Activated T-helper 9 cell treated with anti-CD3 and anti-CD28 coated beads, Interleukin-2, amount 50 U/mL, for 16 hours (primary cell): ENCODE measurements at places on chromosomes 12 and 14.

DNA sequence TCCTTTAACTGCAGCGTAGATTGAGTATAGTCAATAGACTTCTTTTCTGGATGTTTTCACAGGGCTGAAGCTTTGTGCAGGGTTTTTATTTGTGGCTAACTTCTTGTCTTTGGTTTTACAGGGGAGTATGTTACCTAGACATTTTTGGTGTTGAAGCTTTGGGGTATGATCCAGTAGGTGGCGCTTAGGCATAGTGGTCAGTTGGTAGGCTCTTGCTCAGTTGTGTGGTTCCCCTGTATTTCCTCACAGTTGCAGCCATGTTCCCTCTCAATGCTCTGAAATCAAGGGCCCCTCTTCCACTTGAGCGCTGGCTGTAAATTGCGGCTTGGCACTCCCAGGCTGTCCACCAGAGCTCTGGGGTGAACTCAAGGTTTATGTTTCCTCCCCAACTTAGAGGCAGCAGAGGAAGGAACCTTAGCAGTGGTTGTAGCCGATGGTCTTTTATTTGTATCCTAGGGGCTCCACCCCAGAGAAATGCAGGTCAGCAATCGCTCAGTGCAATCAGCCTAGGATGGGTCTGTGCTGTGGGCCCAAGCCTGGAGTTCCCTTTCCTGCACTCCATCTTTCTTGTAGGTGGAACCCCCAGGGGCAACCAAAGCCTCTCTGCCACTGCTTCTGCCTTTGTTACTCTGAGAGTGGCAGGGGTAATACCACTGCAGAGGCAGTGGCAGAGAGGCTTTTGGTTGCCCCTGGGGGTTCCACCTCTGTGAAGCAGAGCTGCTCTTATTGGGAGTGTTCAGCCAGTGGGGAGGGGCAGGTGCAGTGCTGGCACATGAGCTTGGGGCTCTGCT lies 55.1 kb downstream of the CMAS start:
- DNase-seq: peak; percentile 9

- no peak for DNase-seq
These were observed 178.1 kb upstream of the DDHD1 start for GRCh38 chr14:53331247-53331646.

DNA sequence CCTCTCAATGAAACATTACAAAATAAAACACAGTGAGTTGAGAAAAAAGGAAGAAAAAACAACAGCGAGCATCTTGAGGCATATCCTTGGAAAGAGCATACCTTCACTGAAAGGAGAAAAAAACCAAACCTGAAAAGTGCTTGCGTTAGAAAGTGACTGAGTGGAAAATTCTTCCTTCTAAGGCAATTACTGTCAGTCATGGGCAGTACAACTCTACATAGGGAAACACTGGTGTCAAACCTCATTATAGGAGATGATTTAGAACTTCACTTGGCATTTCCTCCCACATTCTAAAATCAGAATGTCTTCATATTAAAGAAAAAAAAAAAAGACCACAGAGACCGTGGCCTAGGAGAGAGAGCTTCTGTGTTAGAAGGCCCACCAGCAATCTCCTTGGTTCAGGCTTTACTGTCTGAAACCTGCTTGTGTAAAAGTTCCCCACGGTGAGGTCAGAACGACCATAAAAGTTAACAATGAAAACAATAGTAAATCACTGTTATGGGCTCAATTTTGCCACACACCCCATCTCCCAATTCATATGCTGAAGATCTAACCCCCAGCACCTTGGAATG lies 91.1 kb upstream of the CRY1 start:
- DNase-seq: no peak

DNA sequence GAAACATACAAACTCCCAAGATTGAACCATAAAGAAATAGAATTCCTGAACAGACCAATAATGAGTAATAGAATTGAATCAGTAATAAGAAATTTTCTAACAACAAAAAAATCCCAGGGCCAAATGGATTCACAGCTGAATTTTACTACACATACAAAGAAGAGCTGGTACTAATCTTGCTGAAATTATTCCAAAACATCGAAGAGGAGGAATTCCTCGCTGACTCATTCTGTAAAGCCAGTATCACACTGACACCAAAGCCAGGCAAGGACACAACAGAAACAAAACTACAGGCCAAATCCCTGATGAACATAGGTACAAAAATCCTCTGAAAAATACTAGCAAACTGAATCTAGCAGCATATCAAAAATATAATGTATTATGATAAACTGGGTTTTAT lies 367.8 kb upstream of the CLEC14A start:
- no peak for DNase-seq

DNA sequence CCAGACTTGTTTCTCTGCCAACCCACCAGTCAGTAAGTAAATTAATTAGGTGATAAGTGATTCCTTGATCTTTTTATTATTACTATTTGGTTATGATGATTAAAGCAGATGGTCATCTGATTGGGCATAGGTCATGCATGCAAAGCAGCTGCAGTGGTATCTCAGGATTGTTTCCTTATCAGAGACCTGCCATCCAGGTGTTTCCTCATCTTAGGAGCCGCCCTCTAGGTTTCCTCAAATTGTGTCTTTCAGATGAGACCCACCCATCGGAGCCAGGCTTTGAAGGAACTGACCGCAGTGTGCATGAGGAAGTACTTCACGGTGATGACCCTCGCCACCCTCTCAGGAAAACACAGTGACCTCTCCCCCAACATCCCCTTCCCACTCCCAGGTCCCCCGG lies 63.3 kb downstream of the ZFP36L1 start:
- no peak for DNase-seq

DNA sequence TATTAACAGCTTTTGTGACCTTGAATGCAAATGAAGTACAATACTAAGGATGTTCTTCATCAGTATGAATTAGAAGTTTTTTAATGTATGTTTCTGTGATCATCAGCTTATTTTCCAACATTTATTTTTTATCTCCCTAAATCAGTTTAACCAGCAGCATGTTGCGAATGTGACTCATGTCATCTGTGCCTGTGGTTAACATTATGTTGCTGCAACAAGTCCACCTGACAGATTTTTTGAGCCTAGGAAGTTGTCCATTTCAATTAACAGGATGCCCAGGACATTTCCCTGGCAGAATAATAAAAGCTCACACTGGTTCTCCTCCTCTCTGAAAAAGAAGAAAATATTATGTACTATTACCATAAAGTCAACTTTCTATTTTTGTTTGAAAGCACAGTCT lies 155.5 kb downstream of the SYT1 start:
- no peak for DNase-seq

GRCh38 chr14:100374876-100375265 lies 51.7 kb downstream of the SLC25A47 start:
- no peak for DNase-seq
